ENCODE measurements at places on chromosomes 13 and 19. TPM values are rescaled to one million over a fixed set of nuclear protein-coding genes. Genes with fewer than 3 reads are reported as not detected.

Gene KASH5
- polyA plus RNA-seq: not detected

GRCh38 chr13:98175043-98175442 lies 2.0 kb downstream of the RNF113B start:
- no peak for DNase-seq

- no peak for DNase-seq
Observed at GRCh38 chr13:100644371-100644770, 30.2 kb downstream of the TMTC4 start.

- no peak for DNase-seq
Observed at GRCh38 chr13:32428581-32429432, 877 bp upstream of the N4BP2L1 start.

Gene TM9SF2
- 70.9 TPM for polyA plus RNA-seq

- no peak for DNase-seq
Observed at GRCh38 chr13:73715911-73716510, 418.2 kb downstream of the KLF12 start.

GRCh38 chr19:13122980-13123957 lies 5.2 kb downstream of the NACC1 start:
- DNase-seq: no peak

DNA sequence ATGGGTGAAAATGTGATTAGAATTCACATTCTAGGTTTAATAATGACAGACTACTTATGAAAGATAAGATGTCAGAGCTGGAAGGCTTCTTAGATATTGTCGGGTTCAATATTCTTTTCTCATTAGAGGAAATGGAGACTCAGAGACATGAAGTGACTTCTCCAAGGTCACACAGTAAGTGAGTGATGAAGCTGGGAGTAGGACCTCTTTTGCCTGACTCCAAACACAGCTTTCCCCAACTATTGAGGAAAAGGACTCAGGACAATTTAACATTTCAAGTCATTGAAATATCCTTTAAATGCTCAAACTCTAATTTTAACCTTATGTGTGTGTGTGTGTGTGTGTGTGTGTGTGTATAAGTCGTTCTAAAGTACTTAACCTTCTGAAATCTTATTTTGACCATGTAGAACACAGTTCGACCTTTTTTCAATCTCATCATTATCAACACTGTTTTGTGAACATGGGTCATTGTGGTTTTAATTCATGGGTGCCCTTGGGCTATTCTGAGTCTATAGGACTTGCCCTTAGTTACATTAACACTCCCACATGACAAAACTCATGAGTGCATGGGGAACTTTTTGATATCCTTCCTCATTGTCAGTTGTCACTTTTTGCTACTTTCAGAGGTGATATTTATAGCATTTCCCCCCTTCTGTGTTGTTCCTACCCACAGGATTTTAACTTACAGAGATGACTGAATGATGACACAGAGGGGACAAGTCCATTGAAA lies 53.0 kb downstream of the LRCH1 start:
- no peak for DNase-seq

Gene TEX26
- not detected for polyA plus RNA-seq

GRCh38 chr13:112885782-112886268 lies 83.2 kb upstream of the MCF2L start:
- peak; percentile 86 for DNase-seq

Gene SOHLH2
- polyA plus RNA-seq: 4.0 TPM

All from hindlimb muscle (tissue), 1 donor.